ENCODE measurements at places on chromosomes 5 and 9.

DNA sequence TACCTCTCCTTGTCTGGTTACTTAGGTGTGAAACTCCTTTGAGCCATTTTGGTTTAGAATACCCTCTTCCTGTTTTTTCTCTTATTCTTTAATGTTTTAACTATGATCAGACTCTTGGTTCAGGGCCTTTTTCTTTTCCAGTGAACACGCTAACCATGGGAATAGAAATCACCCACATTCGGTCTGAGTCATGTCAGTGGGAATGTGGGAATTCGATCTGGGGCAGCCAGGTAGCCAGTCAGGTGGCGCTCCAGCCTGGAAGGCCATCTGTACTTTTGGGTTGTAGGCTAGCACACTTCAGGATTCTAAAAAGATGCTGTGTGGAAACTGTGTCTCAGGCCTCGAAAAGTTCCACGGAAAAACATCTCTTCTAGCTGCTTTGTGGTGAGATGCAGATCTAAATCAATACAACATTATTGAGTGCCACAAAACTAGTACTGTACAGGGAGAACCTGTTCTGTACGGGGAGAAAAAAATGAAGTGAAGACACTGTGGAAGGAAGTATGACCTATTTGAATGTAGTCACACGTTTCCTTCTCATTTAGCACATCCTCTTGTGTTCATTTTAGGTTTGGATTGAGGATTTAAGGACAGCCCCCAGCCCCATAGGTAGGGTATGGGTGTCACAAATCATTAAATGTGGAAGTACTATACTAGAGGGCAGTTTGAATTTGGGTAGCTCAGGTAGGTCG is 36.4 kb downstream of the SNX30 start:
- no peak for DNase-seq

DNA sequence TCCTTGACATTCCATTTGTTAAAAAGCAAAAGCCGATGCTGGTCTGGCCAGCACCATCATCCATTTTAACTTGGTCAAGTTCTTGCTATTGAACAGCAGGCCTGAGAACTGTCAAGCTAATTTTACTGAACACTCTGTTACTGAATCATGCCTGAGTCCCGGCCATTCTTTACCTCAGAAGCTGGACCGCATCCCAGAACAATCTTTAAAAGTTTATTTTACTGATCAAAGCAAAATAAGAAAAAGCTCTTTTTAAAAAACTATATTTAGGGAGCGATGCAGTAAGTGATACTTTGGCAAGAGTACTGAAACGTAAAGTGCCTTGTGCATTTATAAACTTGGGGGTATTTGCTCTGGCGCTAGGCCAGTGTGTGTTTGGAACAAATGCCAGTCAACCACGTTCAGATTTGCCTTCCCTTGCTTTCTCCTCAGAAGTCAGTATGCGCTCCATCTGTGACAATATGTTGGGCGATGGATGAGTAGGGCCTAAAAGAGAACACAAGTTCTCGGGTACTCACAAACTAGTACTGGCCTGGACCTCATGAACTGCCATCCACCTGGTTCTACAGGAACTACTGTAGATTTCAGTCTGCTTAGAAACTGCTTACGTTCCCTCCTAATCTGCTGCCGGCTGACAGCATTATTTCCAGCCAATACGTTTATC is 161.9 kb downstream of the MAPKAP1 start:
- DNase-seq = no peak

DNA sequence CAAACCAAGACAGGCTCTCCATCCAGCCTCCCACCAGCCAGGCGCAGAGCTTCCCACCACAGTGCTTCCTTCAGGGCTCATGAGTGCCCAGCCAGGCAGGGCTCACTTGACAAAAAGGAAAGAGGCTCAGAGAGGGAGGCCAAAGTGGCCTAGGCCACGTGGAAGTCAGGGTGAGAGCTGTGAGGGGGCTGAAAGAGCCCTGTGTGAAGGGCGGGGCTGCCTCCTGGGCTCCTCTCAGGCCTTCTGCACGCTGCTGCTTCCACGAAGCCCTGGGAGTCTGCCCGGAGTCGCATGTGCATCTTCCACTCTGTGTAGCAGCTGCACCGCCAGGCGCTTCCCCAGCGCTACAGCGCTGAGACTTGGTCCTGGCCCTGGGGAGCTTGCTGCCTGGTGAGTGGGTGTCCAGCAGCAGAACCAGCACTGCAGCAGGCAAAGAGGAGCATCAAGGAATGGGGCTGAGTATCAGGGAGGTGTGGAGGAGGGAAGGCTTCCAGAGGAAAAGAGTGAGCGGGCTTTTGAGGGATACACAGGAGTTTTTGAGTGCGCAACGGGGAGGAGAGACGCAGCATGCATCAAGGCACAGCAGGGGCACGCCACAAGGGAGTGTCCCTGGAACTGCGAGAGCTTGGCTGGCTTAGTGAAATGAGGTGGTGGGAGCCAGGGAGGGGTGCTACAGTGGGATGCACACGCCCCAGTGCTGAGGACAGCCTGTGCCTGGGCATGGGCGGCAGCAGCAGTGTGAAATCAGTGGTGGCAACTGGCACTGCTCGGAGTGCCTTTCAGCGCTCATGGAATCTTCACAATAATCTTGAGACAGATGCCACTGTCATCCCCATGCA is 178.0 kb downstream of the GAPVD1 start:
- DNase-seq = no peak

DNA sequence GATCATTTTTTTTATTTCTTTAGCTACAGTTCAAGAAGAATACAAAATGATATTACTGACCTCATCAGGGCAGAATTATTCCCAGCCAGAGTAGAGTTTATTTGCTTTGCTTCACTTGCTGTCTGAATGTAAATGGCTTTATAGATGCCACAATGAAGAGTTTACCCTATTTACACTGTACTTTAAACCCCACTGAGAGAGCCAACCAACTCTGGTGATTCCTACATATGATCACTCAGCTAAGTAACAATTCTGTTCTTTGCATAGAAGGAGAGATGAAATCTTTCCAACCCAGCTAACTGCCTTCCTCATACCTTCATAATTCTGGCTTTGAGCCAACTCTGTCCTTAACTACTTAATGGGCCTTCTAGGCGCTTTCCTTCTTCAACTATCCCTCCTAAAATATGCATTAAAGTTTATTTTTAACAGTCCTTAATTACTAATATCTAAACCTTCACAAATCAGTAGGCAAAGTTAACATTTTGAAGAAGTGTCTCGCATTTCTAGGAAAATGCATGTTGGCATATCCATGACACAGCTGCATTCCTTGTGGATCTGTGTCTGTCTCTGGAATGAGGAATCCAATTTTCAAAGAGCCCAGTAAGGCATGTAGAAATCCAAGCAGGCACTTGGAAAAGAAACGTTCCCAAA is 284.8 kb upstream of the GRAMD2B start:
- no peak for DNase-seq

DNA sequence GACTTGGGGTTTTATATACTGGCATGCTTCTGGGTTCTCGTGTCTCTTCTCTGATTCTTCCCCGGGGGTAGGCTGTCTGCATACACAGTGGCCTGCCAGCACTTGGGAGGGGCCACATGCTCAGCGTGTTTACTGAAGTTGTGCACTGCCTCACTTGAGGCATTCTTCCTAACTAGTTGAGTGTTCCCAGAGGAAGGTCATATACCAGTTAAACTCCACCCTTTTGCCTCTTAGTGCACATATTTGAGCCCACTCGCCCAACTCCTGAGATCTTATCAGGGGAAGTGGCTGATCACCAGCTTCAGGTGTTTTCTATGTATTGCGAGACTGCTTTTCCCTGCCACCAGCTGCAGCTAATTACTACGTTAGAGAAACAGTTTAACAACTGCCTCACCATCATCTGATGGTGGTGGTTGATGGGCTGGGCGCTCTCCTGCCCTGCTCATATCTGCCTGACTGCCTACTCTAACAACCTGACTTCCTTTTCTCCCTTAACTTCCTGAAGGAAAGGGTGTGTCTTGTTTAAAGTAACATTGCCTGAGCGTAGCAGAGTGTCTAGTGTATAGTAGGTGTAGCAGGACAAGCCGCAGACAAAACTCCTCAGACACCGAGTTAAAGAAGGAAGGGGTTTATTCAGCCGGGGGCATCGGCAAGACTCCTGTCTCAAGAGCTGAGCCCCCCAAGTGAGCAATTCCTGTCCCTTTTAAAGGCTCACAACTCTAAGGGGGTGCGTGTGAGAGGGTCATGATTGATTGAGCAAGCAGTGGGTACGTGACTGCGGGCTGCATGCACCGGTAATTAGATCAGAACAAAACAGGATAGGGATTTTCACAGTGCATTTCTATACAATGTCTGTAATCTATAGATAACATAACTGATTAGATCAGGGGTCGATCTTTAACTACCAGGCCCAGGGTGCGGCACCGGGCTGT is 60.1 kb upstream of the CLINT1 start:
- no peak for DNase-seq

- DNase-seq = no peak
Measured at GRCh38 chr9:79616013-79616412, 44.2 kb downstream of the TLE4 start.

DNA sequence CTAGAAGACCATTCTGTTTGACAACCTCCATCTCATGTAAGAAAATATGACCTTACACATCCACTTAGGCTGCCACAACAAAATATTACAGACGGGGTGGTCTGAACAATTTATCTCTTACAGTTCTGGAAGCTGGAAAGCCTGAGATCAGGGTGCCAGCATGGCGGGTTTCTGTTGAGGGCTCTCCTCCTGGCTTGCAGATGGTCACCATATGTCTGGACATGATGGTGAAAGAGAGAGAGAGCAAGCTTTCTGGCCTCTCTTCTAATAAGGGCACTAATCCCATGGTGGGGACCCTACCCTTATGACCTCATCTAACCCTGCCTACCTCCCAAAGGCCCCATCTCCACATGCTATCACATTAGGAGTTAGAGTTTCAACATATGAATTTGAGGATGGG is 66.0 kb downstream of the AMBP start:
- DNase-seq = no peak

- no peak for DNase-seq
Measured at GRCh38 chr5:58148254-58148775, 311.6 kb downstream of the PLK2 start.

DNA sequence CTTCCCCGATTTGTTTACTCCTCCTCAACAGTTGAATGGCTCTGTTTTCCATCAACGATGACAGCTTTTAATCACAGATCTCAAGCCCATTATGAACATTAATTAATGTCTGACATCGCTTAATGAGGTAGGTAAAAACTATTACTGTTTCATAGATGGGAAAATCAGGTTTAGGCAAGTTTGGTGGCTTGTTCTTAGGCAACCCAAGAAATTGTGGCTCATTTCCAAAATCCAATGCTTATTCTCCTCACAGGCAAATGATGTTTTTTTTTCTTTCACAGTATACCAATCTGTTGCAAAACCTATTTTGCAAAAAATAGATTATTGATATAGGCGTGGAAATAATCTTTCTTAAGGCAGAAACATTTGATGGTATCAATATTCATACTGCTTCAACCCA is 70.8 kb upstream of the CHD1 start:
- no peak for DNase-seq

DNA sequence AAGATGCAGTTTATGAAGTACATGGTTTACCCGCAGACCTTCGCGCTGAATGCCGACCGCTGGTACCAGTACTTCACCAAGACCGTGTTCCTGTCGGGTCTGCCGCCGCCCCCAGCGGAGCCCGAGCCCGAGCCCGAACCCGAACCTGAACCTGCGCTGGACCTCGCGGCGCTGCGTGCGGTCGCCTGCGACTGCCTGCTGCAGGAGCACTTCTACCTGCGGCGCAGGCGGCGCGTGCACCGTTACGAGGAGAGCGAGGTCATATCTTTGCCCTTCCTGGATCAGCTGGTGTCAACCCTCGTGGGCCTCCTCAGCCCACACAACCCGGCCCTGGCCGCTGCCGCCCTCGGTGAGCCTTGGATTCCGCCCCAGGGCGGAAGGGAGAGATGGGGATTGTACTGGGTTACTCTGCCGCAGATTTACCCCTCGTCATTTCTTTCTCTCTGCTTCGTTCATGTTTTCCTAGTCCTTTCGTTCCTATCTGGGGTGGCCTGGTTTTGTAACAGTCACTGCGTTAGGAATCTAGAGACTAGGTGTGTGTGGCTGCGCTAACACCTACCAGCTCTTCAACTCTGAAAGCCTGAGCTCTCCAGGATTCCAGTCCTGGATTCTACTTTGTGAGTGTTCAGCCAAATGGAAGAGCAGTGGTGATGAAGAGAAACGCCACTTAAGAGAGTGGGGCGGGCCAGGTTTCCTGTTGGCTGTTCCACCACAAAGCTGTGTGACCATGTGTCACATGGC is 638 bp downstream of the MRPS30 start:
- DNase-seq = peak; percentile 25
